Natural killer cell treated with Interleukin-12 subunit alpha and Interleukin-12 subunit beta and Interleukin-15 and Interleukin-18, amount 100 ng/mL, for 72 hours (primary cell): ENCODE measurements at places on chromosomes 1 and 21.

GRCh38 chr21:31781737-31782136 is 49.8 kb upstream of the SCAF4 start:
- no peak for DNase-seq

GRCh38 chr1:9027307-9027706 is 1.1 kb upstream of the SLC2A7 start:
- DNase-seq, result no peak

DNA sequence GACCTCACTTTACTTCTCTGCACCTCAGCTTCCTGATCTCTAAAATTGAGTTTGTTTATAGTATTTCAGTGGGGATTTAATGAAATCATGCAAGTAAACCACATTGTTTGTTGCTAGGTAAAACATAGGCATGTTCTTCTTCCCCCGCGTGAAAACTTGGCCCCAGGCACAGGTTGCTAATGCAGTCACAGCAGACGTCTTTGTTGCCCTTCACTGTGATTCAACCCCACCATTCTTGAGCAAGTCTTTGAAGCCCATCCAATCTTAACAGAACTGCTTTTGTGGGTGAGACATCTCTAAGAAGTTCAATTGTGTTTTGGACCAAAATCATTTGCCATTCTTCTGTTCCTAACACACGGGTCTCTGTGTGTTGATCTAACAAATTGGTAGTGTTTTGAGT is 185.5 kb downstream of the ZNF281 start:
- DNase-seq, result no peak

DNA sequence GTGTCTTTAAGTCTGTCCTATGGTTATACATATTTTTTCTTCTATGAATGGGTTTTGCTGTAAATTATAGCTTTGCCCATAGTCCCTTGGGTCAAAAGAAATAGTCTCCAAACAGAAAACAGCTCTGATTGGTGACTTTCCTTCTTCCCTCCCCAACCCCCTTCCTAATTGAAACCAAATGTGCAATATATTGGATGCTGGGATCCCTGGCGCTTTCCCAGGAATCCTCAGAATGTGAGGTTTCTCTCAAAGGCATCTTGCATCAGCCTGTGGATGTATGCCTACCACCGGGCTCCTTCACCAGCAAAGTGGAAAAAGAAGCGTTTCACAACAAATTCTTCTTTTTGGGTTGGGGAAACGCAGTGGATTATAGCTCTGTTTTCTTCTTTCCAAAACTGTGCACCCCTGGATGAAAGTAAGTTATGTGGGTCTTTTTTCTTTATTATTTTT is at the start of gene DDR2:
TSS of gene DDR2 (plus strand) at position 248 of the 450 bp plus-strand sequence. CDS start 86,600 bp downstream, outside the sequence.
- DNase-seq, result no peak

DNA sequence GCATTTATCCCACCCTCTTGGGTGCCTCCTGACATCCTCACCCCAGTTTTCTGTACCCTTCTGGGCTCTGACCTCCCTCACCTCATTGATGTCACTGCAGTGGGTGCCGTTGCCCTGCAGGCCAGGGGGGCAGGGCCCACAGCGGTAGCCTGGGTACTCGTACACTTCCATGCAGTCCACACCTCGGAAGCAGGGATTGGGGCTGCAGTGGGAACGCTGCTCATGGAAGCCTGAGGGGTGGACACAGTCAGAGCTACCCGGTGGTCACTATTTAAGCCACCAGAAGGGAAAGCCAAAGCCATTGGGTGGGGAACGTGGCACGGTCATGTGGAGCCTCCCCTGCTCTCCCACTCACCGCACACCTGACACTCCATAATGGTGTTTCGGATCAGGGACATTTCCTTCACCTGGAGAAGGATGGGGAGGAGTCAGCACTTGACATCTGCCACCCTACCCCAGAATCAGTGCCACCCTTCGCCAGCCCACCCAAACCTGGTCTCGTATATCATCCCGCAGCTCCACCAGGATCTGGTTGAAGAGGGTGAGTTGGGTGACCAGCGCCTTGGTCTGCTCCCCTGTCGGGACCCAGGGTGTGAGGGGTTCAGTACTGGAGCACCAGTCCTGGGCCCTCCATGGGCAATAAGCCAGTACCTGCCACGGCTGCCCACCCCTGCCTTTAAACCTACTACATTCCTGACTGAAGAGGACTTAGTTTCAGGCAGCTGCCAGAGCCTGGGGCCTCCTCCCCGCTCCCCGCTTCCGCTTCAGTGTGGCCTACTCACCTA is 4.8 kb downstream of the THBS3 start:
- DNase-seq, result no peak
